ENCODE measurements at places on chromosomes 5 and 9.

- no peak for DNase-seq
Observed at GRCh38 chr5:143200781-143201398, 202.6 kb downstream of the NR3C1 start.

DNA sequence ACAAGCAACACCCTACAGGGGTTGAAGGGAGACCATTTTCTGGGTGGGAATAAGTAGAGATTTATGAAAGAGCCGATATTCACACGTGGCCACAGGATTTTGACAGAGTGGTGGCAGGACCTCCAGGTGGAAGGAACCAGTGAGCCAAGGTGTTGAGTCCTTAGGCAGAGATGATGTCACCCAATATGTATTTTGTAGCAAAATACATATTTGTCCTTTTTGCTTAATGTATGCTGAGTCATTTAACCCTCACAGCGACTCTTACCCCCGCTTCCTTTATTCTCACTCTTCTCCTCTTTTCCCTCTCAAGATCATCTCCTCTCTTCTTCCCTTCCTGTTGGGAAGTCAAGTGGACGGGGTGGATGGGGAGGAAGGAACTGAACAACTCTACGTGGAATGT is 215.7 kb upstream of the S1PR3 start:
- no peak for DNase-seq

- no peak for DNase-seq
Observed at GRCh38 chr5:151258201-151258611, 5.2 kb downstream of the GM2A start.

DNA sequence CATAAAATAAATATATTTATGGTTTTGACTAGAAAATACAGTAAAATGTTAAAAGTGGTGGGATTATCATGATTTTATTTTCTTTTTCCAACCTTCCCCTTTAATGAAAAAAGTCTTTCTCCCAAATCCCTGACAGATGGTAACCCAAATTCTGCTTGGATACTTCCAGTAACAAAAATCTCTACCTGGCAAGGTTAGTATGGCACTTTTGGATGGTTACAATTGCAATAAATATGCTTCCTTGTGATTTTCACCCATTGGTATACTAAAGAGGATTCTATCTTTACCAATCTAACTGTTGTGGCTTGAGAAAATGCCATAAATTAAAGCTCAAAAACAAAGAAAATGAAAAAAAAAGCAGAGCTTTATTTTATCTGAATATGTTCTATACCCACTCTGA is 62.8 kb downstream of the GABRB2 start:
- DNase-seq = no peak

GRCh38 chr5:96297290-96297689 is 135.8 kb downstream of the PCSK1 start:
- DNase-seq = no peak

- no peak for DNase-seq
Observed at GRCh38 chr5:139283252-139284166, 10.0 kb upstream of the MATR3 start.

GRCh38 chr9:132023419-132024180 is 56.1 kb downstream of the MED27 start:
- no peak for DNase-seq

DNA sequence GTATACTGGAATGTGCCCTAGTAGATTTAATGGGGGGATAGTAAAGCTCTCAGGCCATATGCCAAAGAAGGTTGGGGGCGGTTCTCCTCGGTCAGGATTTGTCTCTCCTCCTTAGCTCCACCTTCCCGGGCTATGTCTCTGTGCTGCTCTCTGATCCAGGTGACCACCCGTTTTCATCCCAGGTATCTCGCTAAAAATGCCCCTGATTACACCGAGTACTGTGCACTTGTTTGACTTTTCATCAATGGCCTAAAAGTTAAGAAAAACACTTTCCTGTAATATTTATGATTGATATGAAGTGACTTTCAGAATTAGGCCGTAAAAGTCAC is 724 bp downstream of the NDUFS6 start:
- DNase-seq = no peak

- no peak for DNase-seq
Observed at GRCh38 chr9:129109537-129109903, 1.1 kb downstream of the CRAT start.

GRCh38 chr5:6791031-6791430 is 77.8 kb downstream of the TENT4A start:
- no peak for DNase-seq

- no peak for DNase-seq
Observed at GRCh38 chr5:79959407-79959806, 31.7 kb downstream of the MTX3 start.
